ENCODE measurements at places on chromosomes 3 and 15.
A peak's percentile ranks its signal among the peaks of the same experiment; 100 is the strongest.

DNA sequence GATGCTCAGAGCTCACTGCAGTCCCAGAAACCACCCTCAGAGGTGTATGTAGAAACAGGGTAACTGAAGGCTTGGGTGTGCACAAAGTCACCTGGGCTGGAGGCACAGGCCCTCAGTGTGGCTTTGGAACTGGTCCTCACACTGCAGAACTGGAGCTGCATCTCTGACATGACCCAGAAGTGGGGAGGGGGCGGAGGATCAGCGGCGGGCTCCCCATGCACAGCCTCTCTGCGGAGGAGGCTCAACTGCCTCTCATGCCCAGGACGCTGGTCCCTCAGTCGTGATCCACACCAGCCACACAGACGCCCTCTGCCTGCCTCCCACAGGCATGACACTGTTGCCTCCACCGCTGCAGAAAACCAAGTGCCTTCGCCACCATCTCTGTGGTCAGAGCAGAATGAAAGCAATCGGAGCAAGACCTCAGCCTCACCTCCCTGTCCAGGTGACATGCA, 73.7 kb downstream of the TM2D3 start:
- DNase-seq: peak; percentile 4

GRCh38 chr15:79154483-79155135, 64.0 kb upstream of the RASGRF1 start:
- DNase-seq: no peak

DNA sequence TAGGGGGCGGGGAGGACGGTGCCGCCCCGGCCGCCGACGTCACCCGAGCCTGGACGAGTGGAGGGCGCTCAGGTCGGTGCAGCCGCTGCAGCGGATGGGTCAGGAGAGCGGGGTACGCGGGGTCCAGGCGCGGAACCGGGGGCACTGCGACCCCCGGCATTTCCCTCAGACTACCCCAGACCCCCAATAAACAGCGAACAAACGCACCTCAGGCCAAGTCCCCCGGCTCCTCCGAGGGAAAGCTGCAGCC, 78.9 kb downstream of the IQSEC1 start:
- no peak for DNase-seq

DNA sequence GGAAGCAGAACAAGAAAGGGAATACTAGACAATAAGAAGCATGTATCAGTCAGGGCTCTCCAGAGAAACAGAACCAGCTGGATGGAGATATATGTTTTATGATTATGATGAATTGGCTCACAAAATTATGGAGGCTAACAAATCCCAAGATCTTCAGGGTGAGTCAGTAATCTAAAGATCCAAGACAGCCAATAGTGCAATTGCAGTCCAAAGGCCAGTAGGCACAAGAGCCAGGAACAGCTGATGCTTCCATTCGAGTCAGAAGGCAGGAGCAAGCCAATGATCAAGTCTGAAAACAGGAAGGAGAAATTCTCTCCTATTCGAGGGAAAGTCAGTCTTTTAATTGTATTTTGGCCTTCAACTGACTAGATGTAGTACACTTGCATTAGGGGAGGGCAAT, 164.9 kb upstream of the ST8SIA2 start:
- DNase-seq: no peak

Measured in NCI-H2081 (cell line).